ENCODE measurements at places on chromosomes 6 and 20.
A peak's percentile ranks its signal among the peaks of the same experiment; 100 is the strongest.

- DNase-seq = no peak
These were observed 26.2 kb downstream of the CDYL start for GRCh38 chr6:4802312-4802935.

GRCh38 chr6:52554684-52555280 is 22.1 kb downstream of the TRAM2 start:
- no peak for DNase-seq

- DNase-seq = no peak
These were observed 32.7 kb downstream of the PTPRK start for GRCh38 chr6:128487746-128488145.

DNA sequence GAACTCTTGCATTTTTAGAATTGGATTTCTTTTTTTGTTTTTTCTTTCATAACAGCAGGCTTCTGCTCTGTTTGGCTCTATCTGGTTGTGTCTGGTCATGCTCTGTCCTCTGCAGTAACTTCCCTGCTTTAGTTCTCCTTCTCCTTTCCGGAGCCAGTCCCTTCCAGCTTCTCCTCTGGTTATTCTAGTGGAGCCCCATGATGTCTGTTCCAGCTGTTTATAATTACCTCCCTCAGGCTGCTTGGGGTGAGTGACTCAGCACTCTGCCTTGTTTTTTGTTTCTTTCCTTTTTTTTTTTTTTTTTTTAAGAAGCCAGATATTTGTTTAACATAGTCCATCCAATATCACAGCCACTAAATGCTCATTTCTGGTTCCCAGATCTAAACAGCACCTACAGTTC is 409.6 kb downstream of the MAFB start:
- peak; percentile 32 for DNase-seq

- no peak for DNase-seq
These were observed 208.1 kb upstream of the CDYL start for GRCh38 chr6:4568138-4568537.
